ENCODE measurements at places on chromosomes 4 and X.

- no peak for DNase-seq
Measured at GRCh38 chrX:3545901-3546300, 167.5 kb downstream of the PRKX start.

DNA sequence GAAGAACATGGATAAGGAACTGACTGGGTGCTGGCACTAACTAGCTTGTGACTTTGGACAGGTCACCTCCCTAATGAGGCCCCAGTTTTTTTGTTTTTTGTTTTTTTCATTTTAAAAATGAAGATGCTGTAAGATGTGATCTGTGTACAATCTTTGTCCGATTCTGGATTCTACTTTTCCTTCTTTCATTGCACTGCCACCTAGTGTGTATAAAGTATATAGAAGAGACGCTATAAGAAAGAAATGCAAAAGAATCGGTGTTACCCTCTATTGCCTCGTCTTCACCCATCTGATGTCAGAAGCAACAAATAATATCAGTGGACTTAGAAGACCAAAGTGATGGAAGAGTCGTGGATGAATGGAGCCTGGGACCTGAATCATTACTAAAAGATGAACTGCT, 58.6 kb upstream of the P2RY10 start:
- no peak for DNase-seq

GRCh38 chrX:108020631-108021030, 24.2 kb upstream of the VSIG1 start:
- DNase-seq, result no peak

- no peak for DNase-seq
Measured at GRCh38 chr4:87026800-87027495, 92.1 kb downstream of the AFF1 start.

GRCh38 chr4:16801356-16801755, 97.1 kb downstream of the LDB2 start:
- no peak for DNase-seq

- DNase-seq, result no peak
Measured at GRCh38 chrX:64580605-64581004, 185.4 kb upstream of the MTMR8 start.

DNA sequence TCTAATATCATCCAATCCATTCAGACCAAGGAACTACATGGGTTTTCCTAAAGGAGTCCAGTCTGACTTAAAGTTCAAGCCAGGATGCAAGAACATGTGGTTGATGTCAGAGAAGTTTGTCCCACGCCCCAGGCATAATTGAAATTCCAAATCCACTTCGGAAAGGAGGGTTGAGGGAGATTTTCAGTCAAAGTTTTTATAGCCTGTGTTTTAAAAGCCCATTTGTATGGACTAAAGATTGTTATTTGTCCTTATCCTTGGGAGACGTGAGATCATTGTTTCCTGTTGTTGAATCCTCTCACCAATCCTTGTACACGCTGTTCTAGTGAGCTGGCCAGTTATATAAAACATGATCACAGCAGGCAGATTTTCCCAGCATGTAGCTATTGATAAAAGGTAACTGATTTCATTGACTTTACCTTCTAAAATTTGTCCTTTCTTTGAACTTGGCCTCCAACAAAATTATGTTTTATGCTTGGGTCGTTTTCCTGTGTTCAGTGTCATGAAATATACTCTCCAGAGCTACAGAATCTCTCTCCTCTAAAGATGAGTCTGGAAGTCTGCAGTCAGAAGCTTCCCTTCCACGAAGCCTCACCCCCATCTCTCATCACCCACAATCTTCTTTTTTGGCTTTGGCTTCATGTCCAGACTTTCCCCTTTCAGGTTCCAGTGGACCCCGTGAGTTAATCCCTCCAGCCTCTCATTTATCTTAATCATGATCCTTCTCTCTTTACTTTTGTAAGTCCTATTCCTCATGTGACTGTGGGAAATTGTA, 92.9 kb downstream of the ATP10D start:
- DNase-seq, result no peak

DNA sequence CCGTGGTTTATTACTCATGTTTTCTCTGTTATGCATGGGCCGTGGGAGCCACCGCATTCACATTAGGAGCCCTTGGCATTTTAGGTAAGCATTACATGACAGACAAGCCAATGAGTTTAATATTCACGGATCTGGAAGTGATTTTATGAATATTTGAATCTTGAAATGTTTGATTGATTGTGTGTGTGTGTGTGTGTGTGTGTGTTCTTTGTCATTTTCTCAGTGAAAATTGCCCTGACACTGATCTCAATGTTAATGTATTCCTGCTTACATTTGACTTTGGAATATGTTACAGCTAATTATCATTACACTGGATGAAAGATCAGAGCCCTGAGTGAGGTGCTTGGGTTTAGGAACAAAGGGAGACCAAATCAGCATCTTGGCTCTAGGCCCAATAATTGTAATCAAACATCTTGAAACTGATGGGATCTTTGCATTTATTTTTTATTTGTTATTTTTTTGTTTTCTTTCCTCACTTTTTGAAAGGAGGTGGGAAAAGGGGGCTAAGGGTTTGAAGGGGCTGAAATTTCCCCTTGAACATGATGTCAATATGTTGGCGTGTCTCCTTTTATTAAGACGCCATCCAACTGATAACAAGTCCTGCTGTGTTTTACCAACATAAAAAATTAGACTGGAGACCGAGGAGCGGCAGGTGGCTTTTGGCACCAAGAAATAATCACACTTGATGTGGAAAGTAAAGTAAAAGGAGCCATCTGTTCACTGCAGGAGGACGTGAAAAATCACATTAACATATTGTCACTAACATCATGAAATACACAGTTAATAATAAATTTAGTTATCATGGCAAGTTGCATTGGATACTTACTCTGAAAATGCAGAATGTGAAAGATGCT, 5.2 kb upstream of the GK2 start:
- DNase-seq, result no peak

DNA sequence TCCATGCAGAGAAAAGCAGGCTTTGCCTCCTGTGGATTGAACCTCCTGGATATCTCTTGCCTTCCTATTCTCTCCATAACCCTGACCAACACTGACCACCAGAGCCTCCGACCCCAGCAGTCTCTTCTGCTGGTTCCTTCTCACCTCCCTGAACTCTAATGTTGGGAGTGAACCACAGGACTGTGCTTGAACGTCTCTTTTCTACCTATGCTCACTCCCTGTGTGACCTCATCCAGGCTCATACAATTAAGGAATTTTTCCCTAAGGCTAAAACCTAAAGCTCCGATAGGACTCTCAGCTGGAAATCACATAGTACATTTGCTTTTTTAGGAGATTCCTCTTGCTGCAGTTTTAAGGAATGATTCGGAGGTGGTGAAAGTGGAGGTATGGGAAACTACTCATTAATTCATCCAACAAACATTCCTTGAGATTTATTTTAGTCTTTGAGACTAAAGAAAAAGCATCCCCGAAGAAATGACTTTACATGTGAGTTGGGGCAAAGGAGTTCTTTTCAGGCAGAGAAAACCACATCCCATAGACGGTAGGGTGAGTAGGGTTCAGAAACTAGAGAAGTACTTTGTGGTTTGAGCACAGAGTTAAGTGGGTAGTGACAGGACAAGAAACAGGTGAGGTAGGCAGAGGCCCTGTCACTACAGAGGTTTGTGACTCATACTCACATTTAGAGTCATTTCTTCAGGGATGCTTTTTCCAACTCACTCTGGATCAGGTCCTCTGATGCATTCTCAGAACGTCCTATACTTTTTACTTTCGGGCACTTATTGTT, 30.8 kb downstream of the NDNF start:
- DNase-seq, result no peak
